ENCODE measurements at places on chromosomes 1 and 21.

DNA sequence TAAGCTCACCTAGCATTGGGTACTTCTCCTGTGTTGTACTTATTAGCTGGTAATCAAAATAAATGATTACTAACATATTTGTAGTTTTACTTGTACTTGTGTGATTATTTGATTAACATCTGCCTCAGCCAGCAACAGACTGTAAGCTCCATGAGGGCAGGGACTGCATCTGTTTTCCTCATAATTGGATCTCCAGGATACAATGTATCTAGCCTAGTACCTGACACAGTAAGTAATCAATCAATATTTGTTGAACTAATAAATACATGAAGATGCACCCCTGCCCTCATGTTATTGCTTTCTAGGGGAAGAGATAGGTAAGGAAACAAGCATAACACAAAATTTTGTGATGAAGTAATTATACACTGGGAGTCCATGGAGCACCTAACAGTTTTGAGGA, 101.5 kb downstream of the TENT5C start:
- DNase-seq, result no peak

DNA sequence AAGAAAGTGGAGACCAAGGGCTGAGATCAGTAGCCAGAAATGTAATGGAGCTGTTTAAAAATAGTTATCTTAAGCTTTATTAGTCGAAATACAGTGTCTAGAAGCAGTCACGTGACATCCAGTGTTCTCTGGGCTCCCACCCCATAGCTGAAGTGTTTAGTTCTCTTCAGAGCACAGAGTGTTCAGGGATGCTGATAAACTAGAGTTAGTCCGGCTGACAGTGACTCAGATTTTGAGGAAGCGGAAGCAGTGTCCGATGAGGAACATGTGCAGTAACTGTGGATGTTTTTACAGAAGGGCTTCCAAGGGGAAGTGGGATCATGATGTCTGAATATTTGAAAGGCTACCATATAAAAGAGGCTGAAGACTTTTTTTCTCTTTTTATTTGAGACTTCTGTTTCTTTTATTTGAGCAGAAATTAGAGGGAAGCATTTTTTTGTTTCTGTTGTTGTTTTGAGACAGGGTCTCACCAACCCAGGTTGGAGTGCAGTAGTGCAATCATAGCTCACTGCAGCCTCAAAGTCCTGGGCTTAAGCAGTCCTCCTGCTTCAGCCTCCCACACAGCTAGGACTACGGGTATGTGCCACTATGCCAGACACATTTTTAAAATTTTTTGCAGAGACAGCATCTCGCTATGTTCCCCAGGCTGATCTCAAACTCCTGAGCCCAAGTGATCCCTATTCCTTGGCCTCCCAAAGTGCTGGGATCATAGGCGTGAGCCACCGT, 124.2 kb downstream of the GALNT2 start:
- no peak for DNase-seq

DNA sequence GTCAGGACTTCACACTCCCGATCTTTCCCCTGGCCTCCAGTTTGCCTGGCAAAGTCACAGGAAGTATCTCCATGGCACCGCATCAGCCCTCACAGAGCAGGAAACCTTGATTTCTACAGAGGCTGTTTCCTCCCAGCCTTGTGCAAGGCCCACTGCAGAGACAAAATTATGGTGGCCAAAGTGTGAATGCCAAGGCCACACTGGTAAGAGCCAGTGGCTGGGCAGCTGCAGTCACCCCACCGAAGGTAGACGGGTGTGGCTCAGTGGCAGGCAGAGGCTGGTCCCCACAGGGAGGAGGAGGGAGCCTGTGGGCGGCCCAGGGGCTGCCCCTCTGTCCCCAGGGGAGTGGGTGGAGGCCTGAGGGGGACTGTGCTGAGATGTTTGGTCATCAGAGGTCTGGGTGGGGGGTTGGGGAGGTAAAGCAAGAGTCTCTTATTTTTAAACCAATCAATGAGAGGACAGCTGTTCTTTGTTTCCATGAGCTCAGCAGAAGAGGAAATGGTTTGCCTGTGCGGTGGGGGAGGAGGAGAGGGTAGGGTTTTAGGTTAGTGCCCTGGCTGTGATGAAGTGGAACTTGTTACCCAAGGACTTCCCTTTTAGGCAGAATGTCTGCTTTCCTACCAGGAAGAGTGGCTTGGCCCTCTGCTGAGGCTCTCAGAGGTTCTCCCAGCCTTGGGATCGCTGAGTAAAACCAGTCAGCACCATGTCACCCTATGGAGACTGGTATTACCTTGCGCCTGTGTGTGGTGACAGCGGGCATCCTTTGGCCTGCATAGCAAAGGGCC, 18.0 kb upstream of the BTG2 start:
- no peak for DNase-seq

DNA sequence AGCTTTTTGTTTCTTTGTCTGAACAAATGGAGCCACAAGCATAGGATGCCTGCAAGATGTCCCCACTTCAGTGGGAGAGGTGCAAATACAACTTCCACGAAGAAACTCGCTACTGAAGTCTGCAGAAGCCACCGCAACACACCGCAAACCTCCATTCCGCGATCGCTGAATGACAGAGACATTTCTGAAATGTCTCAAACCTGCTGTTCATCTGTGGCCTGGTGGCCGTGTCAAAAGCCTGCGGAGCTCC, 1.0 kb downstream of the TP53BP2 start:
- no peak for DNase-seq

- peak; percentile 91 for DNase-seq
These were observed 19.8 kb downstream of the OLFML2B start for GRCh38 chr1:162003830-162004215.

DNA sequence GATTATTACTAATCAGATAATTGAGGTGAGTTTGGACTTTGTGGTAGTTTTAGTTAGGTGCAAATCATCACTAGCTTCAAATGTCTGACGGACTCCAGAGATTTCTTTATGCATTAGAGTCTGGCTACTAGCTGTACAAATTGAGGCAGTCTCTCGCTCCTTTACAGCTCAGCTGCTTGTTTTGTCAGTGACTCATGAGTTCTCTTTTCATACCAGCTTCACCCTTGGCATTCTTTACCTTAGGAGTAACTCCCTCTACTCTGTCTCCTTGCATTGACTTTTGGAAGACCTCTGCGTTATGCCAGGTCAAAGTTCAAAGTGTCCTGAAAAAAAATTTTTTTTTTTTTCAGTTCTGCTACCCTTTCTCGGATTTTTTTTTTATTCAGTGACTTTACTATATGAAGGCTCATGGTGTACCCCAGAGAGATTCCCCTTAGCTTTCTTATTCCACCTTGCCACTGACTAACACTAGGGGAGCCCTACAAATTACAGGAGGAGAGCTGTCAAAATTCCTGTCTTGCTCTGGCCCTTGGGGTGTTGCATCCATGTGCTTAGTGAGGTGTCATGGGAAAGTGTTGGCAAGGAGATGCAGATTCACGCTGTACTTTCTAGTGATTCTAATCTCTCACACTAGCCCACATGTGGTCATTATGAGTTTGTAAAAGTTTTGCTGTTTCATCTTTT, 576.6 kb downstream of the ADGRL2 start:
- DNase-seq, result peak; percentile 27

DNA sequence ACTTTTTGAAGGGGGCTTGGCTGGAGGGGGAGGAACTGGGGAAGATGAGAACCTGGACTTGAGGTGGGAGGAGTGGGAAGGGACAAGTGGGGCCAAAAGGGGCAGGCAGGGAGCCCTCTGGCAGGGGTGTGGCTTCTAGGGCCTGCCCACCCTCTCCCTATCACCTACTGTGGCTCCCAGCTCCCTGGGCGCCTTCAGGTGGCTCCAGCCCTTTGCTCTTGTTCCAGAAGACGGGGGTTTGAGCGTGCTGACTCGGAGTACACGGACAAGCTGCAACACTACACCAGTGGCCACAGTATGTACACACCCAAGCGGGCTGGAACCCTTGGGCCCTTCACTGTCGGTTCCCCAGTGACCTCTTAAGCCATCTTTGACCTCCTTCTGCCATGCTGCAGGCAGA, 76.5 kb downstream of the LACTBL1 start:
- DNase-seq, result no peak

- DNase-seq, result no peak
These were observed 16.7 kb downstream of the POU3F1 start for GRCh38 chr1:38029685-38030511.
